ENCODE measurements at places on chromosomes 16 and 17.

- no peak for DNase-seq
Measured at GRCh38 chr16:5527817-5528216, 430.2 kb upstream of the EEF2KMT start.

- DNase-seq = no peak
Measured at GRCh38 chr16:5319799-5320198, 222.2 kb upstream of the EEF2KMT start.

DNA sequence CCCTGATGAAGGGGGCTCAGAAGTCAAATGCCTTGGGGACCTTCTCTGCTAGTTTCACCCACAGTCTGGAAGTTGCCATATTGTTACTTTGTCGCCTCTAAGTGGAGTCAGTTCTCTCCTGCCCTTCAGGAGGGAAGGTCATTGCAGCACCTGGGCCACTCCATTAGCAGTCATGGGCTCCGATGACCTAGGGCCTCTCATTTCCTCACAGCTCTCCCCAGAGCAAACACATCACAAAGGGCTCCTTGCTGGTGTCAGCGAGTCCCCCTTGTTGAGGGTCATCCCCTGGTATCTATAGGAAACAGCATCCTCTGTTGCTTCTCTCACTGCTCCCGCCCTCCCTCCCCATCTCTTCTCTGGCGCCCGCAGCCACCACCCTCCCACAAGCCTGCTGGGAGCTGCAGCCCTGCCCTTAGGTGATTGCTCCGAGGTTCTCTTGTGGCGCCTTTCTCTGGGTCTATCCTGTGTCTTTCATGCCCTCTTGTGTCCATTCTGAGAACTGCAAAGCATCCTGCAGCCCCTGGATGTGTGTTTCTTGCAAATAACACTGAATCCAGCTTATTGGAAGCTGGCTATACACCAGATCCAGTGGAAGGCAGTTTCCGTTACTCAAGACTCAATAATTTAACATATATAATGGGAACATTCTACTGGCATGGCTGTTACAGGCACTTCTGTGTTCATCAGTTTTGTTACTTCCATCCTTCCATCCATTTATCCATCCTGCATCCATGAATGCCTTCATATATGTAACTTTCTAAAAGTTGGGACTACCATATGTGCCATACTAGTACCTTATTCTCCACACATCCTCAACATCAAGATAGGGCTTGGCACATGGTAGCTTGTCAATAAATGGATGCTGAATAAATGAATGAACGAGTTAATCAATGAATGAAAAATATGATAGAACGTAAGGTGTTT is 21.2 kb downstream of the PDILT start:
- peak; percentile 54 for DNase-seq

- DNase-seq = peak; percentile 56
Measured at GRCh38 chr17:29591146-29591736, 1.7 kb upstream of the ANKRD13B start.

DNA sequence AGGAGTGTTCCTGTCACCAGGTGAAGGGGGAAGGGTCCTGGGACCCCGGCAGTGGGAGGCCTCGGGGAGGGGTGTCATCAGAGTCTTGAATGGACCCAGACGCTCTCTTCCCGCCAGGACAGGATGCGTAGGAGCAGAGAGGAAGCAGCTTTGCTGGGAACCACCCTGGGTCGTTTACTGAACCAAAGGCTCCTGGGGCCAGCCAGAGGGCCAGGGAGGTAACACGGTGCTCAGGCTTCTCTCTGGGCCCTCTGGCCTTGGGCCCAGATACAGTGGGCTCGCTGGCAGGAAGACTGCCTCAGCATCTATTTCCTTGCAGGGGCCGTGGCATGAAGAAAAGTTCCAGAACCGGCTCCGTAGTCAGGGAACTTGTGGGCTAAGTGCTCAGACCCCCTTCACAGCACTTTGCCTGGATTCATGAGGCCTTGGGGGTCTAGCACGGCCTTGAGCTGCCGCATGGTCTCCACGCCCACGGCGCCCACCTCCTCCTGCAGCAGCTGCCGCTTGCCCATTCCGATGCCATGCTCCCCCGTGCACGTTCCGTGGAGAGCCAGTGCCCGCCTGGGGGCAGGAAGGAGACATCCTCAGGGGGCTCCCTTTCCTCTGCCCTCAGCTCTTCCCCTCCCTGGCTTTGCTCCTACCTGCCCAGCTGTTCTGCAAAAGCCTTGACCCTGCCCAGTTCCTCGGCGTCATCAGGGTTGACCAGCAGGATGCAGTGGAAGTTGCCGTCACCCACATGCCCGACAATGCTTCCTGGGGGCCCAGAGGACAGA is 4.4 kb downstream of the LDHD start:
- DNase-seq = no peak

- no peak for DNase-seq
Measured at GRCh38 chr17:48951572-48951971, 6.9 kb upstream of the SNF8 start.

DNA sequence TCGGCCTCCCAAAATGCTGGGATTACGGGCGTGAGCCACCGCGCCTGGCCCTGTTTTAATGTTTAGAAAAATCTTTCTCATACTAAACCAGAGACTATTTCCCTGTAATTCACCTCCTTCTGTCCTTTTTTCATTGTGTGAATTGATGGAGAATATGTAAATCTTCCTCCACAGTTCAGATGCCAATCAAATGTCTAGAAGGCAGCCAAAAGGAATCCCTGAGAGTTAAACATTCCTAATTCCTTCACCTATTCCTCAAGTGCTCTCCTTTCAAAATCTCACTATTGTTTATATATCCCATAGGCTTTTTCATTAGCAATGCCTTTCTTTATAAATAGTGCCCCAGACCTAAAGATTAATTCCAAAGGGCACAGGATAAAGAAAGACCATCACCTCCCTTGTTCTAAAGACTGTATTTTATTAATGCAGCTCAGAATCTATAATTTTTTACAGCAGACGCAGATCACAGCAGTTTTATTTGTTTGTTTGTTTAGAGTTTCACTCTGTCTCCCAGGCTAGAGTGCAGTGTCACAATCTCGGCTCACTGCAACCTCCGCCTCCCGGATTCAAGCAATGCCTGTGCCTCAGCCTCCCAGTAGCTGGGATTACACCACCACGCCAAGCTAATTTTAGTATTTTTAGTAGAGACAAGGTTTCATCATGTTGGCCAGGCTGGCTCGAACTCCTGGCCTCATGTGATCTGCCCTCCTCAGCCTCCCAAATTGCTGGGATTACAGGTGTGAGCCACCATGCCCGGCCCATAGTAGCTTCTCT is 30.5 kb downstream of the COPZ2 start:
- DNase-seq = no peak
